Hepatocyte (in vitro differentiated cells): ENCODE measurements at places on chromosomes 2 and 18. TPM values are rescaled to one million over a fixed set of nuclear protein-coding genes. Genes with fewer than 3 reads are reported as not detected.

- no peak for DNase-seq
These were observed 113.1 kb upstream of the WDR75 start for GRCh38 chr2:189327879-189328847.

- DNase-seq, result peak; percentile 9
These were observed 892.1 kb upstream of the ACVR2A start for GRCh38 chr2:146952696-146953095.

DNA sequence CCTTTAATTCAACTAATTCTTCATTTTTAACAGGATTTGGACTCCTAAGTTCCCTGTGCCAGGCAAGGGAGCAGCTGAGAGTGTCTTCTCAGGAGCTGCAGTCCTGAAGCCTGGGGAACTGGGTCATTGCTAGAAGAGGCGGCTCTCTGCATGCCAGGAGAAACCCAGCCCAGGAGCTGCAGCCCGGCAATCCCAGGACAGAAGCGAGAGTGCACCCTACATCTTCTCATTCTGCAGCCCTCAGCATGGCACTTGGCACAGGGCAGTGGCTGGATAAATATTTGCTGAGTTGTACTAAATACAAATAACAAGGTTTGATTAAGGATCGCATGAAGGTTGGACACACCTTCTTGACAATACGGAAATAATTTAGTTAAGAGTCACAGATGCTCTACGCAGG, 244.9 kb upstream of the PXDN start:
- DNase-seq, result no peak

GRCh38 chr2:79994161-79994560, 310.4 kb downstream of the LRRTM1 start:
- DNase-seq, result no peak

DNA sequence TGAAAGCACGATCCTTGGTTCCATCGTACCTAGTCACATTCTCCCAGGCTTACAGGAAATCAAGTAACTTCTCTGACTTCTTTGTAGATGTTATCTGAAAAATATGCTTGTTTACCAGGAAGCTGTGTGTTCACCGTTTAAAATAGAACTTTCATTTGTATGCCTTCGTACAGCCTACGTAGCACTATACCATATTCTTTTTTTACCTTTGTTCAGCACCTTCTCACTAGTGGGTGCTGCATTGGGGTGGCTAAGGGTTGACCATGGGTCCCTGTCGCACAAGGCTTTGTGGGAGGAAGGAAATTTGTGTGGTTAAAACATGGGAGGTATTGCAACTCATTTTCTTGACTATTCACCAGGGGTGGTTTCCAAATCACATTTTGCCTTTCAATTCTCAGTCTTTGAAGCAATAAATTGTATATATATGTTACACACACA, 16.6 kb downstream of the MALT1 start:
- no peak for DNase-seq

DNA sequence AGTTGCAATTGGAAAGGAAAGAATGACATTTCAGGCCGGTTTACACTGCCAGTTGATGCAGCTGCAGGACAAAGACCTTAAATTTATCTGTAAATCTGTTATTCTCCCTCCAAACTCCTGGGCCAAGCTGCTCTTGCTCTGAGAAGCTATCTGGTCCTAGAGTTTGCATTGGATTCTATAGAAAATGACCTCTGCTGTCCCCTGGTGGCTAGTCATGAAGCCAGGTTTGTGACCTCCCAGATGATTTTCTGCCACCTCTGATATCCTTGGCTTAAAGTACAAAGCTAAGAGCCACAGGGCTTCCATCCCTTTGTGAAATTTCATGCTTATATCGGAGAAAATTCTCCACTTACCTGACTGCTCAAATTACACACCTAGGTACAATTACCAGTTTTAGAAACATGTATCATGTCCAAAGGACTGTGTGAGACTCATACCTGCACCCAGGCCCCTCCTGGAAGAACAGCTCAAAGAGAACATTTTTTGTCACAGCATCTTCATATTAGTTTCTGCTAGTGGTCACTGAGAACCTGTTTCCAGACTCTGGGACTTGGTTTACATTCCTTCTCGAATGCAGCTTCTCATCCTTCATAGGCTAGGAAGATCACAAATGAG, 28.9 kb upstream of the IER3IP1 start:
- DNase-seq, result peak; percentile 65

GRCh38 chr18:48238636-48239035, 170.5 kb downstream of the ZBTB7C start:
- no peak for DNase-seq

DNA sequence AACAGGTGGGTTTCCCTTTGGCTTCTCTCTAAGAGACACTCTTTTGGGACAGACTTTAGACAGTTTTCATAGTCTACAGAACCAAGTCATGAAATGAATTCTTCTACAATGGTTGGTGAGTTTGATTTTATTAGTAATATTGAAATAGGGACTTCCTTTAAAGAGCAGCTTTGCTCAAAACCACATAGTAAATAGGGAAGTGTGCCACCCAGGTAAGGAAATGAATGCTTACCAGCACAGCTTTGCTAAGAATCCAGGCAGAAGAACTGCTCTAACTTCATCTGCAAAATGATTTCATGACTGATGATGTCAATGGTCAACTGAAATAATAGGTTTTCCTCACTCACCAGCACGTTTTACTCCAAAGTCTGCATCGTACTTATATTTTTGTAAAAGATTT, 89.2 kb downstream of the NYAP2 start:
- DNase-seq, result no peak

- peak; percentile 20 for DNase-seq
These were observed 8.0 kb downstream of the RAMP1 start for GRCh38 chr2:237867465-237867864.

DNA sequence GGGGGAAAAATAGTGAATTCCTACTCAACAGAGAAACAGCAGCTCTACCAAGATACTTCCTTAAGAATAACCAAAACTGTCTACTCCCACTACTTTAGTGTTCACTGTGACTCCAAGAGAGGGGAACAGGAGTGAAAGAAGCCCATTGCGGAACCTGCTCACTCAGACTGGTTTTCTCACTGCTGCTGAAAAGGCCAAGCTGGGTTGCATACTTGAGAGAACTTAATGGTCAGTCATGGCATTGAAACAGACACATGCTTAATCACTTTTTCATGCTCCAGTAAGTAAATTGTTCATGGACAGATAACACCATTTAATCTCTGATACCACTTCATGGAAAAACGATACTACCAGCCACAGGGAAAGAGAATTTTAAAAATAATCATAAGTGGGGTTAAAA, 35.7 kb upstream of the SLC8A1 start:
- no peak for DNase-seq

GRCh38 chr2:141517180-141517851, 613.5 kb downstream of the LRP1B start:
- no peak for DNase-seq

- no peak for DNase-seq
These were observed 182.7 kb downstream of the PRPF40A start for GRCh38 chr2:152534460-152535135.

GRCh38 chr2:134195341-134195740, 58.5 kb upstream of the MGAT5 start:
- DNase-seq, result no peak

DNA sequence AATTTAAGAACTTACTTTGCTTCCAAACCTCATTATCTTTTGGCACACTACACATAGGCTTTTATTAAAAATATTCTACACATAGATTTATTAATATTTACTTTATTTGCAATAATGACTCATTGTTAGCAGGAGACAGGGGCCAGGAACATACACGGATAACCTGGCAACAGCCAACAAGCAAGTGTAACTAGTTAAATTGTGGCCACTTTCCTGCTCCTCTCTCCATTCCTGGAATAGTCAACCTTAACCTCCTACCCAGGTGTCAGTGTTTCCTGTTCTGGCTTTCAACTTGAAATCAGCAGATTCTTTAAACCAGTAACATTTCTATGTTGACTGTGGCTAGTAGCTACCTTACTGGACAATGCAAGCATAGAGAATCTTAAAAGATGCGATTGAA, 26.5 kb downstream of the ACVR1 start:
- no peak for DNase-seq

DNA sequence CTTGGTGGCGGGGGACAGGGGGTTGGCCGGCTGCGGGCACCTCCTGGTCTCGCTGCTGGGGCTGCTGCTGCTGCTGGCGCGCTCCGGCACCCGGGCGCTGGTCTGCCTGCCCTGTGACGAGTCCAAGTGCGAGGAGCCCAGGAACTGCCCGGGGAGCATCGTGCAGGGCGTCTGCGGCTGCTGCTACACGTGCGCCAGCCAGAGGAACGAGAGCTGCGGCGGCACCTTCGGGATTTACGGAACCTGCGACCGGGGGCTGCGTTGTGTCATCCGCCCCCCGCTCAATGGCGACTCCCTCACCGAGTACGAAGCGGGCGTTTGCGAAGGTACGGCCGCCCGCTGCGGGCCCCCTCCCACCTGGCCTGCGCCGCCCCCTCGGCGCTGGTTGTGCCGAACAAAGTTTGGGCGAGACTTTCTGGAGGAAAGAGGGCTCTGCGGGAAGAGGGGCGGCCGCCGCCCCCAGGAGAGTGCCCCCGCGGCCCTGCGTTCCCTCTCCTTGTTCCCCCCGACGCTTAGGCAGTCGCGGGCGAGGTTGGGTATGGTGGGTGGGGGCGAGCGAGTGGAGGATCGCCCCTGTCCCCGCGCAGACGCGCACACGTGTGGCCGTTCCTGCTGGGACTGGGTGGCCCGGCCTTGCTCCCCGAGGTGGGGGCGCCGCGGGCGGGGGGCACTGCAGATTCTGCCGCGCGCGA, 866 bp downstream of the CRIM1 start:
- peak; percentile 68 for DNase-seq

GRCh38 chr2:100936070-100936741, 65.9 kb upstream of the RPL31 start:
- DNase-seq, result no peak

GRCh38 chr2:189536830-189537229, 43.8 kb downstream of the SLC40A1 start:
- no peak for DNase-seq

DNA sequence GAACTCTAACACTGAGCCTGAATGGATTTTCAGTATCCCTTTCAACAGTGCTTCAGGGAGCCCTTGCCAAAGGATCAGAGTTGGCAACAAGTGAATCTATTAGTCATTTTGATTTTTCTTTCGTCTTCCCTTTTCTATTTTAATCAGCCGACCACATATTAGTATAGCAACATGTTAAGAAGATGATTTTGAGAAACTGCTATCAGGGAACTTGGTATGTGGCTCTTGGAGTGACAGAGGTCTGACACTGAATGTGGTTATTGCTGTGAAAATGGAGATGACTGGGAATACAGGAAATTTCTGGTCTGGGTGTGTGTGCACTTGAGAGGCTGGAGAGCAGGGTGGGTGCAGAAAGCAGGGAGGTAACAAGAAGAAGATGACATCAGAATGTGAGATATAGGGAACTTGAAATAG, 28.7 kb upstream of the IL1RL1 start:
- DNase-seq, result no peak

DNA sequence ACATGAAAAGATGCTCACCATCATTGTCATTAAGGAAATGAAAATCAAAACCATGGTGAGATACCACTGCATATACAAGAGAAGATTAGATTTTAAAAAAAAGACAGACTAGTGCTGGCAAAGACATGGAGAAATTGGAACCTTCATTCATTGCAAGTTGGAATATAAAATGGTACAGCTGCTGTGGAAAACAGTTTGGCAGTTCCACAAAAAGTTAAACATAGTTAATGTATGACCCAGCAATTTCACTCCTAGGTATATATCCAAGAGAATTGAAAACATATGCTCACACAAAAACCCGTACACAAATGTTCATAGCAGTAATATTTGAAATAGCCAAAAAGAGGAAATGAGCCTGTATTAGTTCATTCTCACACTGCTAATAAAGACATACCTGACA, 33.7 kb upstream of the MBOAT2 start:
- no peak for DNase-seq

GRCh38 chr2:86747711-86748639, 27.9 kb downstream of the RMND5A start:
- DNase-seq, result peak; percentile 54

DNA sequence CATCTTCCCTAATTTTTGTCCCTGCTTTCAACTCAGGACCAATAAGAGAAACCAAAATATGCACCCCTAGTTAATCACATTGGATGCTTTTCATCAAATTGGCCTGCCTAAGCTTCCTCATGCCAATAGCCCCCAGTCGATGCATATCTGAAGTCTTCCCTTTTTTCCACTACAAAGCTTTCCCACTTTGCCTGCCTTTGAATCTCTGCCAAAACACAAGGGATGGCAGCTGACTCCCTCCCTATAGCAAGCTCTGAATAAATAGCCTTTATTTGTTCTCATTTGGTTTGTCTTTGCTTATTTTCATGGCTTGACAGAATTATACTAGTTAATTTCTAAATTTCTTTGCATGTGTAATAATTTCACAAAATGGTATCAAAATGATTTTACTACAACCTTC, 621.2 kb downstream of the MBD2 start:
- no peak for DNase-seq

- no peak for DNase-seq
These were observed 54.9 kb upstream of the CRIM1 start for GRCh38 chr2:36300697-36301096.

Gene STPG4
- 0.72 TPM in 1 of 2 replicates, not detected in the other for total RNA-seq

Gene TUBA4B
- total RNA-seq, result 0.13 TPM in 1 of 2 replicates, not detected in the other

Gene REEP1
- total RNA-seq, result 24.2 and 26.5 TPM in 2 replicates

Gene DDX18
- total RNA-seq, result 47.0 and 58.9 TPM in 2 replicates

Gene CRYGD
- total RNA-seq, result not detected in 2 replicates

Gene C2orf72
- 108 and 112 TPM in 2 replicates for total RNA-seq

Gene TMEM163
- total RNA-seq, result 0.40 and 1.1 TPM in 2 replicates

Gene DLX1
- total RNA-seq, result not detected in 2 replicates

Gene LRRTM1
- 1.0 and 1.3 TPM in 2 replicates for total RNA-seq

Gene IL1F10
- not detected in 2 replicates for total RNA-seq

Gene GKN1
- 0.53 TPM in 1 of 2 replicates, not detected in the other for total RNA-seq

Gene CAMKMT
- total RNA-seq, result 10.0 and 12.7 TPM in 2 replicates

Gene GNAL
- 5.2 and 7.1 TPM in 2 replicates for total RNA-seq

Gene CDH20
- total RNA-seq, result 3.5 and 3.6 TPM in 2 replicates

Gene SLC23A3
- 1.4 and 1.5 TPM in 2 replicates for total RNA-seq

Gene POMC
- 3.5 and 6.0 TPM in 2 replicates for total RNA-seq

Gene FIGN
- 4.5 and 6.0 TPM in 2 replicates for total RNA-seq

Gene COL4A4
- 1.7 and 3.0 TPM in 2 replicates for total RNA-seq

Gene HOXD11
- 5.7 and 6.3 TPM in 2 replicates for total RNA-seq

Gene MAP2
- 5.8 and 7.2 TPM in 2 replicates for total RNA-seq
